ENCODE measurements at places on chromosomes 1 and 21.

- no peak for DNase-seq
Measured at GRCh38 chr1:245216366-245217115, 61.8 kb downstream of the KIF26B start.

DNA sequence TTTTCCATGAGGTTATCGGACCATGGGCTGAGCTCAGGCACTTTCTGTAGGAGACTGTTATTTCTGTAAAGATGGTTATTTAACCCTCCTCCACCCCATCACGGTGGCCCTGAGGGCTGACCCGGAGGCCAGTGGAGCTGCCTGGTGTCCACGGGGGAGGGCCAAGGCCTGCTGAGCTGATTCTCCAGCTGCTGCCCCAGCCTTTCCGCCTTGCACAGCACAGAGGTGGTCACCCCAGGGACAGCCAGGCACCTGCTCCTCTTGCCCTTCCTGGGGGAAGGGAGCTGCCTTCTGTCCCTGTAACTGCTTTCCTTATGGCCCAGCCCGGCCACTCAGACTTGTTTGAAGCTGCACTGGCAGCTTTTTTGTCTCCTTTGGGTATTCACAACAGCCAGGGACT lies 2.6 kb upstream of the CCDC28B start:
- DNase-seq = no peak

- DNase-seq = no peak
Measured at GRCh38 chr1:179089827-179090482, 8.1 kb downstream of the TOR3A start.

GRCh38 chr1:175338387-175339135 lies 146.0 kb upstream of the KIAA0040 start:
- DNase-seq = peak; percentile 36

GRCh38 chr1:175200678-175201521 lies 8.3 kb upstream of the KIAA0040 start:
- no peak for DNase-seq

DNA sequence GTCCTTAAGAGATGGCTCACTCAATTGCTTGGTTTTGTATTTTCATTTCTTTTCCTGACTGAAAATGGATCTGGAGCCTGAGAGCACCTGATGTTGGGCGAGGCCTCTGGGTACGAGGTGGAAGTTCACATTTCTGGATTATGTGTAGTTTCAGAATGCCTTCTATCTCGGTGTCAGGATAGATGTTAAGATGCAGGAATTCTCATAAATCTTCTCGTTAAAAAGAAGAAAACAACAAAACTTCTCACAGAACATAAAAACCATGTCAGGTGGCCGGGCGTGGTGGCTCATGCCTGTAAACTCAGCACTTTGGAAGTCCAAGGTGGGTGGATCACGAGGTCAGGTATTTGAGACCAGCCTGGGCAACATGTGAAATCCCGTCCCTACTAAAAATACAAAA lies 101.8 kb downstream of the RHOU start:
- no peak for DNase-seq

GRCh38 chr1:225653463-225654276 lies 747 bp upstream of the ENAH start:
- DNase-seq = peak; percentile 40

- peak; percentile 57 for DNase-seq
Measured at GRCh38 chr1:58768971-58769808, 14.7 kb downstream of the JUN start.

DNA sequence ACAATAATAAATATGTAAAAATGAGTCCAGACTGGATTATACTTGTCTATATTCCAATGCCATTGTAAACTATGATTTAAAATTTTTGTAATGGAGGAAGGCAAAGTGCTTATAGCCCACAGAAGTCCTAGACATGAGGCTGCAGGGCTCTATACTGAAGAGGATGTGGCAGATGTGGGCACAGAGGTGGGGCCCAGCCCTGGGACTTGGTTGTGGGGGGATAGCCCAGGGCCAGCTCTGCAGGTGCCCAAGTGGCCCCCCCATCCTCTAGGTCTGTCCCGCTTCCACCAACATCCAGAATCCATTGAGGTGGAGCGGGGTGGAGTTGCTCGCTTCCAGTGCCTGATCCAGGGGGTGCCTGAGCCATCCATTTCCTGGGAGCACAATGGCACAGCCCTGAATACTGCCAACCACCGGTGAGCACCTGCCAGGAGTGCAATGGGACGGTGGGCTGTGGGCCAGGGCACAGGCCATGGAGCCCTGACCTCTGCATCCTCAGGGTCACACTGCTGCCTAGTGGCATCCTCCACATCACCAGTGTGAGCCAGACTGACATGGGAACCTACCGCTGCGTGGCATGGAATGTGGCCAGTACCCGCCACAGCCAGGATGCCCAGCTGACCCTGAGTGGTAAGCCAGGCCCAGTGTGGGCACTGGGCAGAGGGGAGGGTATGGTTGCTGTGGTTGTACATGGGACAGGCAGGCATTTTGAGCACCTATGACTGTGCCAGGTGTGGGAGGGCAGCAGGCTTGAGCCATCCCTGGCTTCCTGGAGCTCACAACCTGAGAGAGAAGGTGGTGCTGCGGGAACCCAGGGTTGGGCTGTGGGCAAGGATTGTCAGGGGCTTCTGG lies 21.0 kb downstream of the SLC27A3 start:
- no peak for DNase-seq

GRCh38 chr1:4932311-4933030 lies 278.1 kb downstream of the AJAP1 start:
- DNase-seq = no peak

DNA sequence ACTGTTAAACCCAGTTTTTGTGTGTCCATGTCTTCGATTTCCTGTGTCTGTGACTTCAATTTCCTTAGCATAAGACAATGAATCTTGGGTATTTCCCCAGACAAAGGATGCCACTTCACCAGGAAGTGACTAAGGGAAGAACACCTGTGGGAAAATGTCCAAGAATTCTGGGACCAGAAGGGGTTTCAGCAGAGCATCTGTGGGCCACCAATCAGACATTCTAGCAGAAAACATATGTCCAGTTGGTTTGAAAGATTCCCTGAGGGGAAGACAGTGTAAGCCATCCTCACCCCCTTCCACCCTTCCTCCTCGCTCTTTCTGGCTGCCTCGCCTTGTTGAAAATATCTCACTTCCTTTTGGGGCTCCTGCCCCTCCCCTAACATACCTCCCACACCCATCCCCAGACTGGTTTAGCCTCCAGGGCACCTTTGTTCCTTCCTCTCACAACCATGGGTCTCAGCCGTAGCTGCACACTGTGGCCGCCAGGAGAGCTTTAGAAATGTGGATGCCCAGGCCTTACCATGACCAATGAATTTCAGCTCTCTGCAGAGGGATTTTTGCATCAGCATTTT lies 25.5 kb upstream of the IFNAR1 start:
- DNase-seq = peak; percentile 73

GRCh38 chr1:53592985-53593757 lies 134.0 kb downstream of the DMRTB1 start:
- DNase-seq = no peak

DNA sequence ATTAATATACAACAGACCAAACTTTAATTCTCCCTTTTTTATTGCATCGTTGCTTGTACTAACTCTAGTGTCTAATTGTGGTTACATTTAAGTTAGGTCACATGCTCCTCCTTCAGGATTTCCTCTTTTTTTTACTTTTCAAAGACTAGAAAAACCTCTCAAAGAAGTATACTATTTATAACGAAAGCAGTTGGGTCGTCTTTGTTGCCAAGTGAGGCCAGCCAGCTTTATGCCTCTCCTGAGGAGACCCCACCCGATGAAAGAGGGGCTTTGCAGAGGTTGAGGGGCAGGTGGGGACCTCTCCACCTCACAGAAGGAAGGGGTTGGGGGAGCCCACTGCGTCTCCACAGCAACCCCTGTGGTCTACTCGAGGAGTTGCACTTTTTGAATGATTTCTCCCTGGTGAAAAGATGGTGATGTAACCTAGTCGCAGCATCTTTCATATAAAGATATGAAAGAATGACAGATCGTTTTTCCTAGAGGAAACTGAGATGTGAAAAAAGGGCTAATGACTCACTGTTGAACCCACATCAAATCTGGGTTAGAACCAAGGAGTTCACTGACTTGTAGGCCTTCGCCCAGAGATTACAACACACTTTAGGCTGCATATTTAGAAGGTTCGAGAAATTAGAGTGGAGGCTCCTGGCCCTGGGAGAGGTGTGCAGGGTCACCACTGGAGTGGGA lies 6.4 kb downstream of the TGFB2 start:
- DNase-seq = peak; percentile 62

DNA sequence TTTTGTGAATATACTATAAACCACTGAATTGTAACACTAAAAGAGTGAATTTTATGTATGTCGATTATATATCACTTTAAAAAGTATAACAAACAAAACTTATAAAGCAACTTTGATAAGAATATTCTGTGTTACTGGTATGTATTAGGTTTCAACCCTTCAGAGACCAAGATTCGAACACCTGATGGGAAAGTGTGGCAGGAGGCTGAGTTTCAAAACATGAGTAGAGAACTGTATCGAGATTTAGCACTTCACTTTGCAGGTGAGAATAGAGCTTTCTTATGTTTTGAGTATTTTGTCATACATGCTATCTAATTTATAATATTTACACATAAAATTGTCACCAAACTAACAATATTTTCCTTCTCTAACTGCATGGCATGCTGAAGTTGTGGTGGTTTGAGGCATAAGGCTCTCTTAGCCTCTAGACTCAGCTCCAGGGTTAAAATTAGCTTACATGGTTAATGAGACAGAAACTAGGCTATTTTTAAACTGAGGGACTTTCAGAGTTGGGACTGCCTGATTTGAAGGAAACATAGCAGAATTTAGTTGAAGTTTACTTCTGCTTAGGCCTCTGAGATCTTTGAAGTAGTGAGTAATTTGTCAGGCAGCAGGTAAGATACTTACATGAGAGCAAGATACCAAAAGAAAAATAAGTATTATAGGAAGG lies 48.6 kb downstream of the CEP350 start:
- no peak for DNase-seq

DNA sequence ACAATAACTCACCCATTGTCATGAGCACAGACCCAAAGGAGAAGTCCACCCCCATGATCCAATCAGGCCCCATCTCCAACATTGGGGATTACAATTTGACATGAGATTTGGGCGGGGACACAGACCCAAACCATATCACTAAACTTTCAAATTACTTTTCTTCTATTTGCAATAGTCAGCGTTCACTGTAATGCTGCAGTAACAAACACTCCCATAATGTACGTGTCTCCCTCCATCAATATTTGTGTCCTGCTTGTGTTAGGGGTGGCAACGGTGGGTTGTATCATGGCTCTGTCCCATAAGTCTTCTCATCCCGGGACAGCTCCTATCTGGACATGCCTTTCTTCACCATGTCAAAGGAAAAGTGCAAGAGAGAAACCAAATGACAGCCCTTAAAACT lies 26.2 kb downstream of the TFF3 start:
- no peak for DNase-seq

- no peak for DNase-seq
Measured at GRCh38 chr1:54872036-54872331, 15.0 kb downstream of the DHCR24 start.

DNA sequence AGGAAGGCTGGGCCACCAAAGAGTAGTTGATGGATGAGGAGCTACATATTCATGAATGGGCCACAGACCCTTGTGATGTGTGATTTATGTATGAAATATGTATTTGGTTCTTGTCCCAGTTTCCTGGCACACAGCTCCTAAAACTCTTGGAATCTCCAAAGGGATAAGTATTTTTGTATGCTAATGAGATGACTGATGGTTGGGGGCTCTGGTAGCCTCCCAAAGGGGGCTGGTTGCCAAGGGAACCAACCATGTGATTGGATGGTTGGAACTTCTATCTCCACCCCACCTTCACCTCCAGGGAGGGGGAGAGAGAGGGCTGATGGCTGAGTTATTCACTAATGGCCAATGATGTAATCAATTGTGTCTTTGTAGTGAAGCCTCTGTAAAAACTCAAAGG lies 77.1 kb downstream of the ZNF281 start:
- DNase-seq = no peak

GRCh38 chr1:198499588-198499987 lies 40.9 kb downstream of the ATP6V1G3 start:
- DNase-seq = no peak

GRCh38 chr1:40344597-40344996 lies 27.5 kb upstream of the COL9A2 start:
- peak; percentile 54 for DNase-seq

- DNase-seq = no peak
Measured at GRCh38 chr1:43602990-43603389, 47.0 kb upstream of the KDM4A start.

DNA sequence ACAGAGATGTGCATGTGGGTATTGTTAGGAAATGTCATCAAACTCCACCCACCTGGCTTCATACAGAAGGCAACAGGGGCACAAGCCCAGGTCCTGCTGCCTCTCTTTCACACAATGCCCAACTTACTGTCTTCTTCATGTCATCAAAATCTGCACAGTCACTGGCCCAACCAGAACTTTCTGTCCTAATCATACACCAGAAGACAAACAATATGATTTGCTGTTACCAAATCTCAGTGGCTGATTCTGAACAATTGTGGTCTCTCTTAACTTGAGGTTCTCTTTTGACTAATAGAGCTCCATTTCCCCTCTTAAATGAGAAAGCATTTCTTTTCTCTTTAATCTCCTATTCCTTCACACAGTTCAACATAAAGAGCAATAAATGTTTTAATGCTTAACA lies 7.7 kb downstream of the HSD3B2 start:
- DNase-seq = no peak

DNA sequence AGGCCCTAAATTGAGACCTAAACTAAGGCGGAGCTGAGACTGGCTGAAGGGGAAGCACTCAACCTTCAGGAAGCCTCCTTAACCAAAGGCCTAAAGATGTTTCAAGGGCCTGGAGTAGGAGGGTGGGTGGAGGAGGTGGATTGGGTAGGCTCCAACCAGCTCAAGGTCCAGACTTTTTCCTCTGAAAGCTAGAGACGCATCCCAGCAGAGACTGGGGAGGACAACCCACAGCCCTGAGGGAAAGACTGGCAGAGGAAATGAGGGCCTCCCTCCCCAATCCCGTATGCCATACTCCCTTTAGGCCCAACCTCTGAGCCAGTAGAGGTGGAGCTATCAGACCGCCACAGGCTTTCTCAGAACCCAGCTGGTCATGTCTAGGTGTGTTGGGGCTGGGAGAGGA lies 1.1 kb downstream of the ECM1 start:
- DNase-seq = peak; percentile 27

DNA sequence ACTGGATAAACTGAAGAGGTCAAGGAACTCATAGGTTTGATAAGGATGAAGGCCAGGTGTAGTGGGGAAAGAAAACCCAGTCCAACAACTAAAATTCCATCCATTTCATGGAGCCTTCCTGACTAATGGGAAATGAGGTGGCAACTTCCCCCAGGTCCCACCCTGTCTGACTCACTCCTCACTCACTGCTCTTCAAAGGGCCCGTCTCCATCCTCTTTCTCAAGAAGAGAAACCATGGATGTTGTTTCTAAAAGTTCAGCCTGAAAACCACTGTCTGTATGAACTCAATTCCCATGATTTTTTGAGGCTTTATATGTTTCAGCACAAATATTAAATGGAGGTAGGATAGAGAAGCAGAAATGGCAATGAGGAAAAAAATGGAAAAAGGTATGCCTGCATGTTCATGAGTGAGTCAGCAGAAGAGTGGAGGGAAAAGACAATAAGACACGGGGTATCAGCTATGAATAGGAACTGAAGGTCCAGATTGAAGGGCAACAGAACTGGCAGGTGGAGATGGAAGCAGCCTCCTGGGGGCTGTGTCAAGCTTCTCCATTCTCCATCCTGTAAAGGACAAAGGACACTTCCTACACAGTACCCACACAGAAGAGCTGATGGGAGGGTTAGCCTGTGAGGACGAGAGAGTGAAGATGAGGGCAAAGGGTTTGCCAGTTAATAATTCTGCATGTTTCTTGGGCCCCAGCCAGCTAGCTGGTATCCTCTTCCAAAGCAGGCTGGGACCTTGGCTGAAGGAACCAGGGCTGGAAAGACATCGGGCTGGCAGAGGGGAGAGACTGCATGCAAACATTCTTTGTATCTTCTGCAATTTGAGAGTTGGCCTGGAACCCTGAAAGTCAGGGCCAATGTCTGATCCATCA lies 5.5 kb upstream of the ELOVL1 start:
- no peak for DNase-seq
